ENCODE measurements at places on chromosomes 6 and 20.

DNA sequence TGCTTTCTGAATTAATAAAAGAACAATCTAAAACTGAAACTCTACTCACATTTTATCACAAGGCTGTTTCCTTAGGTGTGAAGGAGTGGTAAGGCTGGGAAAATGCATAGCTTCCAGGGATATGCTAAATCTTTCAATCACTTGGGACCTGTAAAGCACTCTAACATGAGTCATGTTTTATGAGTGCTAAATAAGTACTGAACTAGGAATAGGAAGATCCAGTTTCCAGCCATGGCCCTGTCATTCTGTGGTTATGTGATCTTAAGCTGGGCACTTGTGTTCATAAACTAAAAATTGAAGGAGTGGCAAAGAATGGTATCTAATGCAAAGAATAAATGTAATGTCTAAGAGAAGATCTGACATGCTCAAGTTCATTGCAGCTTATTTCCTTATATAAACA, 6.1 kb upstream of the TMEM200A start:
- DNase-seq = no peak

DNA sequence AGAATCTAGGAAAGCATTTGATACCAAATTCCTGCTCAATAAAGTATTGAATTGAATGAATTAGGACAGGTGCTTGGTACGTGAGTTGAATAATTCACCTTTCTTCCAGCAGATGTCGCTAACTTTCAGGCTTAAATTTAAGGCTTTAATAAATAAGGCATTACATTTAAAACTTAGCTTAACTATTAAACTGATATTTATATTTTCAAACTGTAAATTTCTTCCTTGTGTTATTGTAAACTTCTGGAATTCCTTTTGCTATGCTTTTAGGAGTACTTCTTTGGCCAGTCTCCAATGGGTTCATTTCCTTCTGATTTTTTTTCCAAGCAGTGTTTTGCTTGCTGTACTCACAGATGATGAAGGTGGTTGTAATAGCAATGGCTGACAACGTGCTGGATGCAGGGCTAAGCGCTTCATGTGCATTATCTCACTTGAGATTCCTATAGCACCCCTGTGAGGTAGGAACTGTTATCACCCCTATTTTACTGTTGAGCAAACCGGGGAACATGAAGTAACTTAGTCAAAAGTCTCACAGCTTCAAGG, 71.3 kb upstream of the SLC2A12 start:
- no peak for DNase-seq

- no peak for DNase-seq
These were observed 38.6 kb upstream of the GMPR start for GRCh38 chr6:16199804-16200203.

DNA sequence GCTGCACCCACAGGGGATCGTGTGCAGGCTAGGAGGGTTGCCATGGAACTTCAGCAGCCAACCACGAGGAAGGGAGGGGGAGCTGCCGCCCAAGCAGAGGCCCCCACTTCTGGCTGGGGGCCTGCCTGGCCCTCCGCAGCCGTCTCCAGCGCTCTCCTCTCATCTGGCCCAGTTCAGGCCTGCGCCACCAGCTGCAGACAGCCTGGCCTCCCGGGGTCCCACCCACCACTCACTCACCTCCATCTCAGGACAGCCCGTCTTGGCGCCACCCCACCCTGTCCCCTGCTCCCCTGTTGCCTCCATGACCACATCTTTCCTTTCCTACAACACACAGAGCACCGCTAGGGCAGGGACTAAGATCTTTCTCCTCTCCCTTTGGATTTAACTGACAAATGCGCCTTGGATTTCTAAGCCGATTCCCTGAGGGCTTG, 98.7 kb downstream of the ANKRD60 start:
- DNase-seq = no peak

GRCh38 chr6:119170447-119171087, 92.1 kb upstream of the FAM184A start:
- no peak for DNase-seq

DNA sequence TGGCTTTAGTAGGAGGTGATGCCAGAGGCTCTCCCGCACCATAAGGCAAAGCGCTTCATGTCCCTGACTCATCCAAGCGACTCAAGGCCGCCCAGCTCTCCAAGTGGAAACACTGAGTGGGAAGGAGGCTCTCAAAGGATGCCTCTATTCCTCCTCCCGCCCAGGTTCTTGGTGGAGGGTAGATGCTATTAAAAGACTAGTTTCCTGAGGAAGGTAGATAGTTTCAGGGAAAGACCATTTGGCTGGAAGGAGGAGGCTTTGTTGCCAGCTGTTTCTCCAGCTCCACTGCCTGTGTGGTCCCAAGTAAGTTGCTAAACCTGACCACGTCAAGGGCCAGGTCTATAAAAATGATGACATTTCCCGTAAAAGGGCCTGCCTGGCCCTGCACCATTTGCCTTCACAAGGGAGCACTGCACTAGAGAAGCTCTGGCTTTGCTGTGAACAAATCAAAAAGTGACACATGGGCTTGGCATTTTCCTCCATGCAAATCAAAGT, 48.2 kb downstream of the GMDS start:
- DNase-seq = no peak

- DNase-seq = no peak
These were observed 24.2 kb downstream of the TBC1D7 start for GRCh38 chr6:13304101-13304500.

DNA sequence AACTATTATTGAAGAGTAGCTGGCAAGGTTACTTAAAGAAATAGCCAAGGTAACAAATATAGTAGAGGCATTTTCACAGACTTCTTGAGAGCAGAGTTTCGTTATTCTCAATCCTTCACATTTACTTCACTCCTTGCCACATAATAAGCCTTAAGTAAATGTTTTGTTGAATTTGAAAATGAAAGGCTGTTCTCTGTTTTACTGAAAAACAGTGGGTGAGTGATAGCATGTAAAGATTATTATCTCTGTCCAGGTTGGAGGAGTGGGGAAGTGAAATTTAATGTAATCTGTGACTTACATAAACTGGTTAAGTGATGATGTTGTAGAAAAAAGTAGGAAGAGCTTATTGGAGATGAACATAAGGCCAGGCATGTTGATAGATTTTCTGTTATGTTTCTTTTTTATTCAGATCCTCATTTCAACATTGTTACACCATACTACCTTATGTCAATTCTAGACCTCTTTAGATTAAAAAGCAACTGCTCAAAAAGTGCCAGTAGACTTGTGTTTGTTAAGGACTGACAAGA, 55.0 kb downstream of the QKI start:
- no peak for DNase-seq

- DNase-seq = no peak
These were observed 21.6 kb upstream of the TULP4 start for GRCh38 chr6:158290659-158291058.

DNA sequence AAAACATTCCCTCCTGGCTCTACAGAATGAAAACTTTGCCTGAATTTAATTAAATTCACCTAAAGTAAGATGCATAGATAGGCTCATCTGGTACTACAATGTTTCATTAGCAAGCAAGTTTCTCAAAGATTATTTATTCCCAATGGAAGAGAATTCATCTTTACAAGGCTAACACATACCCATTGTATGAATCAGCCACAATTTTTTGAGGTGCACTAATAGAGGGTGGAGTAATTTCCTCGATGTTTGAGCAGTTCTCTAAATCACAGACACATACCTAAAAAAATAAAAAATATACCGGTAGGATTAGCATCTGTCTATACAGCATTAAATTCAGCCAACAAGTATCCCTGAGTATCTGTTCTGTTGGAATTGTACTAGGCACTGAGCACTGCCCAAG, 32.7 kb downstream of the ROS1 start:
- DNase-seq = no peak

DNA sequence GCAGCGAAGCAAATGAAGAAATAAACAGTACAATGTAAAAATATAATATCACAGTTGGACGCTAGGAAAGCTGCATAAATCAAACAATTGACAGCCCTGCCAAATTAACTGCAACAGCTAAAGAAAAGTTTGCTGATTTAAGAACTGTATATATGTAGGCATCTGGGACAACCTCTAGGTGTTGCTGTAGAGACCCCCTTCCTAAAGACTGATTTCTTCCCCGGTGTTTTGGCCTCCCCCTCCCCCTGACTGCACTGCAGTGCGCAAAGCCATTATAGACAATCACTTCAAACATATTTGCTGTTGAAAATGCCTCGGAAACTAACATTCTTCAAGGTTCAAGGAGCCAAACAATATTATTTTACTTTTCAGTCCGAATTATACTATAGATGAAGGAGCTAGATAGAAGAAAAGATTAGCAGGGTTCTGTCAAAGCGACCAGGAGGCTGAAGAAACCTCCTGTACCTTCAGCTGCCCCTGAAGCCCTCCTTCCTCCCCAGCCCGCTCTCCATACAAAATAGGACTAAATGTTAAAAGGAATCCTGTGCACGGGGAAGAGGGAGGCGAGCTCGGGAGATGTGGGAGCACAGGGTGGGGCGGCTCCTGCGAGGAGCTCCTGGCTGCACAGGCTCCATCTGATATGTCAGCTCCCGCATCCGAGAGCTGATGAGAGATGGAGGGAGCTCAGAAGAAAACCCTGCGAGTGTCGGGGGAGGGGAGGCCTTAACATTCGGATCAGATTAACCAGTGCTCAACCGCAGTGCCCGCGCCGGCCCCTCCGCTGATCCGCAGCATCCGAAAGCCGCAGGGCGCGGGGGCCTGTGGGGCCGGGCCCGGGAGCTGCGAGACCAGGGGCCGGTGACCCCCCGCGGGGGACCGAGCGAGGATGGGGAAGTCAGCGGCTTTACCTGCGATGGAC, 822 bp downstream of the ELOVL4 start:
- peak; percentile 17 for DNase-seq
